ENCODE measurements at places on chromosomes 1 and 21.
A peak's percentile ranks its signal among the peaks of the same experiment; 100 is the strongest.

DNA sequence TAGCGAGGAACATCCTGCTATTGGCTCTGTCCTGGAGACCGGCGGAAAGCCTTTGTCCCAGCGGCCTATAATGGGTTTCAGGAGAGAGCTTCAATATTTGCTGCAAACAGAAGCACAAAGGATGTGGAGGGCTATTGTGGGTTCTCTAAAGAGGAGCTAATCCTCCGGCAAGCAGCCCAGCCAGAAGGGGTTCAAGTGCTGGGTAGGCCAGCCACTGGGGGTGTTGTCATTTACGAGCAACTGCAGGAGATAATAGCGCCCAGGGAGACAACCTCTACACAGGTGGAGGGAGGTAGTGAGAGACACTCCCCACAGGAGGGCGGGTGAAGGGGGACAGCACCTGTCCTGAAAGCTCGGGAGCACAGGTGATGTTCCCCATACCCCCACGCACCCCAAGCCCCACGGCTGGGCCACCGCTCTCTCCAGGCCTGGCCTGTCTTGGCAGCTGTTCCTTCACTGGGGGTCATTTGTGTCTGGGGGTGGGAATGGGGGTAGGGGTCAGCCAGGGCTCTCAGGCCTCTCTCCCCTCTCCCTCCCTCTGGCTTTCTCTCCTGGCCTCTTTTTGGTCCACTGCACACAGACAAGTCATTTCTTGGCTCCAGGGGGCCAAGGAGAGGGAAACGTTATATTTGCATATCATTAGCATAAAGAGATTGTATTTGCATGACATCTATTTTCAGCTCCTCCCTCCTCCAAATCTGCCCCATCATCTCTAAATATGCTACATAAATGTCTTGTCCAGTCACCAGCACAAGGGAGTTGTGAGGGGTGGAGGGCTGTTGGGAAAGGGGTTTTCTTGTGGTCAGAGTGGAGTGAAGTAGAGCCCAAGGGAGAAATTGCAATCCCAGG, 22.0 kb upstream of the SLC26A9 start:
- DNase-seq = no peak

GRCh38 chr1:56434025-56434424, 145.3 kb downstream of the PLPP3 start:
- DNase-seq = no peak

- no peak for DNase-seq
Observed at GRCh38 chr1:192224846-192225245, 66.6 kb downstream of the RGS18 start.

DNA sequence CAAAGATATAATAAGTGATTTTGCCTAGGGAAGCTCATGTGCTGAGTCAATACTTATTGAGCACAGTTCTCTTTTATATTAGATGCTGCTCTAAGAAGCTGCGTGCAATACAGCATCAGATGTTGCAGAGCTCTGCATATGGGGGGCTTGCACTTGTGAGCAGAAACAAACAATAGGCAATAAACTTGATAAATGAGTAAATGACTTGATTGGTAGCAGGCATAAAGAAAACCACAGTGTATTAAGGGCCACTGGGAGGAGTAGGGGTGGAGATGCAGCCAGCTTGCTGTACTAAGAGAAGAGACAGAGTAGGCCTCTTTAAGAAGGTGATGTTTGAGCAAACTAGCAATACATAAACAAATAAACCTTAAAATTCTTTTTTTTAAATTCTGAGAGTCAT, 598.5 kb upstream of the ADAMTS5 start:
- DNase-seq = no peak

- peak; percentile 89 for DNase-seq
Observed at GRCh38 chr1:21937372-21938121, 437 bp upstream of the HSPG2 start.

DNA sequence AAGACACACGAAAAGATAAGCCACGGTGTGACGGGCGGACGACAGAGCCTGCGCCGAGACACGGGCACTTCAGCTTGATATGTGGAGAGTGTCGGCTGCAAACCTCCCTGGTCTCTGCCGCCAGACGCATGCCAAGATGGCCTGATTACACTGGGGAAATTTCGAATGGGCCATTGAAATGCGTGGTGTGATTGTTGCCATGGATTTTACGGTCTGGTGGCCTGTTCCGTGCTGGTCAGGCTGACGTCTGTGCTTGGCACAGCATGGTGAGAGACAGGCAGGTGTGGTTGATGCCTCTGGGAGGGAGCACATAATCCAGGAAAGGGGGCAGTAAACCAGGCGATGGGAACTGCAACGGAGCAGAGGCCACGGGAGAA, 105.6 kb upstream of the TMPRSS2 start:
- no peak for DNase-seq

DNA sequence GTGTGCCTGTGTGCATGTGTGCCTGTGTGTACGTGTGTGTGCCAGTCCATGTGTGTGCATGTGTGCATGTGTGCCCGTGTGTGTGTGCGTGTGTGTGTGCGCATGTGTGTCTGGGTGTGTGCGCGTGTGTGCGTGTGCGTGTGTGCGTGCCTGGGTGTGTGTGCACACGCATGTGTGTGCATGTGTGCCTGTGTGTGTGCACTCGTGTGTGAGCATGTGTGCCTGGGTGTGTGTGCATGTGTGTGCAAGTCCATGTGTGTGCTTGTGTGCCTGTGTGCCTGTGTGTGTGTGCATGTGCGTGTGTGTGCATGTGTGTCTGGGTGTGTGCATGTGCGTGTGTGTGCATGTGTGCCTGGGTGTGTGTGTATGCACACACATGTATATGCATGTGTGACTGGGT, 28.7 kb upstream of the COL6A2 start:
- no peak for DNase-seq

GRCh38 chr1:67427947-67428346, 2.3 kb downstream of the SERBP1 start:
- DNase-seq = no peak

DNA sequence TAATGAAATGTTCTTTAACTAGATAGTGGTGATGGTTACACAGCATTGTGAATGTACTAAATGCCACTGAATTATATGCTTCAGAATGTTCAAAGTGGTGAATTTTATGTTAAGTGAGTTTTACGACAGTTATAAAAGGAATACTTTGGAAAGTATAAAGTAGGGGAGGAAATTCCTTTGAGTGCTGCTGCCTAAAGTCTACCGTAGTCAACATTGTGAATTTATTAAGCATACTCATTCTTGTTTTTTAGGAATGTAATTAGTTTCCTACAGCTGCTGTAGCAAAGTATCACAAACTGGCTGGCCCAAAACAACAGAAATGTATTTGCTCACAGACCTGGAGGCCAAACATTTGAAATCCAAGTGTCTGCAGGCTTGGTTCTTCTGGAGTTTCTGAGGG, 73.0 kb downstream of the SWT1 start:
- no peak for DNase-seq

DNA sequence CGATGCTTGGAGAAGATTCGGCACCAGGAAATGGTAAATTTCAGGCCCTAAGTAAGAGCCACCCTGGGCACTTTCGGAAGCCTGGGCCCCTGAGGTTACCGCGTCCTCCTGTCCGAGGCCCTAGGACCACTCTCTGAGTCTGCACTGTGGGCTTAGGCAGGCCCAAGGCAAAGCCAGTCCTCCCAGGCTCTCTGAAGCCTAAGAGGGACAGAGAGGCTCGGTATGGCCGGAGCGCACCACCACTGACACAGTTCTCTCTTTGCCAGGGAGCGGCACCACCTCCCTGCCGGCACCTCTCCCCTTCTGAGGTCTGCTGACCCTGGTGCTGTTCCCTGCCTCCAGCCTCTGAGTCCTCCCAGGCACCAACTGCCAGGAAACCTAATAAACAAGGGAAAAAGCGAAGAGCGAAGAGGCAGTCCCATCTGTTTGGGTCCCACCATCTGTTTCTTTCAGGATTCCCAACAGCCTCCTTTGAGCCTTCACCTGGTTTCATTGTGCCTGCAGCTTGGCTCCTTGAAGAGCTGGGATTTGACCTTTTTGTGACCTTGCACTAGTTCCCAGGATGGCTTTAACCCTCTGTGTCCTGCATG, 57.7 kb downstream of the VWA5B1 start:
- no peak for DNase-seq

- DNase-seq = no peak
Observed at GRCh38 chr1:58869638-58870297, 85.9 kb upstream of the JUN start.

DNA sequence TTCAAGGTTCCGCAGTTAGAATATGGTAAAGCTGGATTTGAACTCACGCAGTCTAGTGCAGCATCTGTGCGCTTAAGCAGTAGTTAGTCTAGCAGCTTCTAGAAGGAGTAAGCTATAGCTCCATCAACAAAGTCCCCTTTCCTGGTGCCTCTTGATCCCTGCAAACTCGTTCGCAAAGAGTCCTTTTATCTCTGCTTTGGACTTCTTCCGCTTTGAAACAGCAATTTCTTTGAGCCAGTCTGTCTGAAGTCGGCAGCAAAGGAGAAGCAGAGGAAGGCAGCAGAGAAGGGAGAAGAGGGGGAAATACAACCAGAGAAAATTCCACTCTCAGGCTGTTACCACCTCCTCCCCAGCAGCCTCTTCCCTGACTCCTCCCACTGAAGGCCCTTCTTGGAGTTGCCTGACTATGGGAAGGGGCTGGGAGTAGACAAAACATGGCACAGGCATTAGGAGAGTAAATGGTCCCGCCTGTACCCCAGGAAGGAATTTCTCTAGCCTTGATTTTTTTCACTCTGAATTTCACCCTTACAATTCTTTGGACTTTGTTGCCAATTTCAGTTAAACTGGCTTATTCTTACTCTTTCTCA, 25.9 kb downstream of the HSD3B2 start:
- no peak for DNase-seq

DNA sequence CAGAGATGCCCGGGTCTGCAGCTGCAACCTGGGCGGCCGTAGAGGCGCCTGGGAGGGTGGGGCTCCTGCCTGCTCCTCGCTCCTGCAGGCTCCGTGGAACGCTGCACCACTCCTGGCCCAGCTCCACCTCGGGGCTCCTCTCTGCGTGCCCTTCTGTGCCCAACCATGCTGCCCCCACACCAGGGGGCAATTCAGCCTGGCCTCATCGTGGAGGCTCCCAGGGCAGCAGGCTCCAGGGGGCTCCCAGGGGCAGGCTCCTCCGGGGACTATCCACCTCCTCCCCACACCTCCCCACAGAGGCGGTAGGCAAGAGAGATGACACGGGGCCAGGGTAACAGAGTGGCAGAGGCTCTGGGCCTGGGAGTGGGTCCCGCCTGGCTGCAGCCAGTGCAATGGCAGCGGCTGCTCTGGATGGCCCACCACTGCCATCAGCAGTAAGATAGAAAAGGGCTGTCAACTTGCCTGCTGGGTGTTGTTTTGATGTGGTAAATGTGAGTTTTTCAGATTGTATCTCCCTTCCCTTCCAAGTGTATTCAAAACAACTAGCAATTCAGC, 22.4 kb upstream of the LRRC8C start:
- DNase-seq = no peak

DNA sequence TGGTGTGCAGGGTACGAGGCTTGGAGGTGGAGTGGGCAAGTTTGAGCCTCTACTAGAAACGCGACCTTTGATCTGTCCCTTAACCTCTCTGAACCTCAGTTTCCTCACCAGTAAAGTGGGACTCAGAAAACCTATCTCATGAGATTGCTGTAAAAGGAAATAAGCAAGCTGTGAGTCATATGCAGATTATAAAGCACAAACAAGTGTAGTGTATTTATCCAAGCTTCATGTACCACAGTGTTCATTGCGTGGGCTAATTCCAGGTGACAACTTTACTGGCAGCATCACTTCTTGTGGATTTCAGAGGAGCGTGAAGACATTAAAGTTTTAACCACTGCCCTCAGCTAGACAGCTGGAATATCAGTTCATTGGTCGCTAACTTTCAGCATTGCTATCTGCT, 44.4 kb downstream of the ZNF697 start:
- DNase-seq = no peak

DNA sequence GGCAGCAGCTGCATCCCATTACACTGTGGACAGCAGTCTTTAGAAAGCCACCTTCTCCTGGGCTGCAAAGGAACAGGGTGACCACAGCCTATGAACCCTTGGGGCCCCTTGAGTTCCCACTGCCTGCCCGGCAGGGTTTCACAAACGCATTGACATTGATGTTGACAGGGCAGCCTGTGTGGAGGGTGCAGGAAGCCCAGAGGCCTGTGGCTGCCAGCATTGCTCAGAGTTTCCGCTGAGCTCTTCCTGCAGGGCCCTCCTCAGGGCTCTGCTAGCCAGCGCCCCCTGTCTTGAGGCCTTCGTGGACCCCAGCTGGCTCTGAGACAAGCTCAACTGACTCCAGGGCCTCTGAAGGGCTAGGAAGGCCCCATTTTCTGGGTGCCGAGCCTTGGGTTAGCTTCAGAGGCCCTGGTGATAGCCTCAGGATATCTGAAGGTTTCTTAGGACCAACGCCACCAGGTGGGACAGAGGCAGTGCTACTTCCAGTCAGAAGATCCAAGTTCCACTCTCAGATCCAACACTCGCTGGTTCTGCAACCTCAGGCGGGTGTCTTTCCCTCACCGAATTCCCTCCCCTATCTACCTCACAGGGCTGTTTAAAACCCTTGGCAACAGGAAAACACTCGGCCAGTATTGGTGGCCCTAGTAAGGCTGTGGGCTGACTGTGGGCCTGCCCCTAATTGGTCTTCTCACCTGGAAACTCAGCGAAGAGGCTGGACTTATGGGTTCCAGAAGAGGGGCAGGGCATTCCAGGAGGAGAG, 27.2 kb upstream of the EPS8L3 start:
- DNase-seq = no peak

DNA sequence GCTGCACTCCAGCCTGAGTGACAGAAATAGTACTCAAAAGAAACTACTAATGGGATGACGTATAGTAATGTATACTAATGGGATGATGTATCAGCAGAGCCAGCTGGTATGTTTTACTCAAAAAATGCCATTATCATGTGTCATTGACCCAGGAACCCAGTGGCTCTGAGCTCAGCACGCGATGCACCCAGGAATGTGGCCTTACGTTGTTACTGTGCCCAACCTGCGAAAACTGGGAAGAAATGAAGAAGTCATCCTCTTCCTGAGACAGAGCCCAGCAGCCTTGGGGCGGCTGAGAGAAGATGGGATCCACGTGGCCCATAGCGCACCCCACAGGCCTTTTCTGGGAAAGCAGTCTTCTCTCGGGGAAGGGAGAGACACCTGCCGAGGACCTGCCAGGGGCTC, 8.8 kb downstream of the UBE2J2 start:
- peak; percentile 96 for DNase-seq

DNA sequence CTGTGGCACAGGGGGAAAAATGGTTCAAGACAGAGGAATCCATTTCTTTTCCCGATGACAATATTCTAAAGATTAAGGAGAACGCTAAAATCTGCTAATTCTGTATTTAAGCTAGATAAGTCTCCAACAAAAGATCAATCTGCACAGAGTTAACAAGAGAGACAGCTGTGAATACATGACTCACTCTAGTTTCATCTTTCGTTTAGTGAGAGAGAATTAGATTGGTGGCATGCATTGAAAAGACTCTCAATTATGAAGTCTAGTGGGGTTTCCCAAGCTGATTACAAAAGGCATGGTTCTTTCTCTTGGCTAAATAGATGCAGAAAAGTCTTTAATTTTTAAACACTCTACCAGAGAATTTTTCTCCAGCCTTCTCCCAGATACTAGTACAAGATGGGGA, 34.4 kb downstream of the CAPN9 start:
- no peak for DNase-seq

DNA sequence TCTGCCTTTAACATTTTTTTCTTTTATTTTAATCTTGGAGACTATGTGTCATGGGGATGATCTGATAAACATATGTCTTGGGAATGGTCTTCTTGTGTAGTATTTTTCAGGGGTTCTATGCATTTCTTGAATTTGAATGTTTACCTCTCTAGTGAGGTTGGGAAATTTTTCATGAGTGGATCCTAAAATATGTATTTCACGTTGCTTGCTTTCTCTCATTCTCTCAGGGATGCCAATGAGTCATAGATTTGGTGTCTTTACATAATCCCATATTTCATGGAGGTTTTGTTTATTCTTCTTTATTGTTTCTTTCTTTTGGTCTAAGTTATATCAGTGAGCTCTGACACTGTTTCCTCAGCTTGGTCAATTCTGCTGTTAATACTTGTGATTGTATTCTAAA, 1237.2 kb downstream of the PLA2G4A start:
- no peak for DNase-seq
